Activated naive CD8-positive, alpha-beta T cell treated with anti-CD3 and anti-CD28 coated beads for 36 hours (primary cell): ENCODE measurements at places on chromosomes 7 and 10. TPM values are rescaled to one million over a fixed set of nuclear protein-coding genes. Genes with fewer than 3 reads are reported as not detected.

DNA sequence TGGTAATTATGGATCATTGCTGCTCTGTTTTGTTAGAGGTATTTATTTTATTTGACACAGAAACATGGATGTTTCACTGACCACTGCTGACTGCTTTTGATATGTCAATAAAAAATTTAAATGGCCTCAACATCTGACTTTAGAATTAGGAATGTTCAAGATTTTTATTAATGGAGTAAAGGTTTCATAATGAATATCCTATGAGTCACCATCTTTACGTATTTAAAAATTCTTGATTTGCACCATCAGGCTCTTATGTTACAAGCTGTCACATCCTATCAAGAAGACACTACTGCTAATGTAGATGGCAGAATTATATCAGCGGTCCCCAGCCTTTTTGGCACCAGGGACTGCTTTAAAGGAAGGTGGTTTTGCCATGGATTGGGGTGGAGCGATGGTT lies 578.7 kb upstream of the NRP1 start:
- no peaks in the 10 kb centered on the region for H3K4me1 ChIP-seq
- peaks cover 16% of the 10 kb centered on the region for H3K27me3 ChIP-seq
- no peak for DNase-seq
- no peaks in the 10 kb centered on the region for H3K36me3 ChIP-seq

GRCh38 chr10:121313119-121313875 lies 284.9 kb downstream of the FGFR2 start:
- H3K36me3 ChIP-seq: no peaks in the 10 kb centered on the region
- peaks cover 8% of the 10 kb centered on the region for H3K27me3 ChIP-seq
- no peak for DNase-seq
- H3K27ac ChIP-seq: no peak overlapping the region
- H3K4me1 ChIP-seq: no peaks in the 10 kb centered on the region
- H3K4me3 ChIP-seq: no peak overlapping the region

GRCh38 chr7:105003275-105003674 lies 10.7 kb upstream of the KMT2E start:
- peak overlapping the region; percentile 61 for H3K4me3 ChIP-seq
- peak; percentile 20 for DNase-seq
- peak overlapping the region; percentile 80 for H3K27ac ChIP-seq
- no peaks in the 10 kb centered on the region for H3K27me3 ChIP-seq

GRCh38 chr7:138276891-138277290 lies 183.2 kb upstream of the TRIM24 start:
- no peaks in the 10 kb centered on the region for H3K4me1 ChIP-seq
- no peak overlapping the region for H3K27ac ChIP-seq
- H3K36me3 ChIP-seq: no peaks in the 10 kb centered on the region
- DNase-seq: no peak

DNA sequence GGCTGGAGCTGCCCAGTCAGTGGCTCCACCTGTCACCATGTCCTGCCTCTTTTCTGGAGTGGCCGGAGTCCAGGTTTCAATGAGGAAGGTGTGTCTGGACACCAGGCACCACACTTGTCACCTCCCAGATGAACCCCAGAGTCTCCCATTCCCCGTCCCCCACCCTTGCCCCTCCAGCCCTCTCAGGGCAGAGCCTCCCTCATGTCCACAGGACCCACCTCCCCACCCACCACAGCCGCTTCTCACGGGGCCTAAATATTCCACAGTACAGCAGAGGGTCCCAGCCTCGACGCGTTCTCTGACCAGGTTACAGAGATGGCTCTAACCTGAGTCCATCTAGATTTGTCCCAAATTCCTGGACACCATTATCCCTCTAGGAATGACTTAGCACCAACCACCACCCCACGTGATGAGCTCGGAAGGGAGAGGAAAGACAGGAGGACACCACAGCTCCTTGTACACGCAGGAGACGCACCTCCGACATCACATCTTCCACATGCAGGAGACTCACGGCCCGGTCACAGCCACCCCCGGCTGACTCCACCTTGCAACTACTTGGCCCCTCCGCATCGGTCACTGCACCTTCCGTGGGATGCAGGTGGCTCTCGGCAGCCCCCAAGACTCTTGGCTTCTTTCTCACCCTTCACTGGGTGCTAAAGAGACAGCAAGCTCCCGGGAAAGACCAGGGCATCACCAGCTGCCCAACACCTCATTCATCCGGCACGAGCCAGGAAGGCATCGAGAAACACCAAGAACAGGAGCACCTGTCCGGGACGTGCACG lies 560.2 kb downstream of the DNAJB6 start:
- H3K4me3 ChIP-seq: no peak overlapping the region
- no peak for DNase-seq
- H3K27me3 ChIP-seq: no peaks in the 10 kb centered on the region
- no peaks in the 10 kb centered on the region for H3K36me3 ChIP-seq
- no peaks in the 10 kb centered on the region for H3K4me1 ChIP-seq

- no peaks in the 10 kb centered on the region for H3K4me1 ChIP-seq
- H3K4me3 ChIP-seq: no peak overlapping the region
- no peaks in the 10 kb centered on the region for H3K36me3 ChIP-seq
- DNase-seq: no peak
Measured at GRCh38 chr10:107577221-107577620, 412.7 kb upstream of the SORCS1 start.

DNA sequence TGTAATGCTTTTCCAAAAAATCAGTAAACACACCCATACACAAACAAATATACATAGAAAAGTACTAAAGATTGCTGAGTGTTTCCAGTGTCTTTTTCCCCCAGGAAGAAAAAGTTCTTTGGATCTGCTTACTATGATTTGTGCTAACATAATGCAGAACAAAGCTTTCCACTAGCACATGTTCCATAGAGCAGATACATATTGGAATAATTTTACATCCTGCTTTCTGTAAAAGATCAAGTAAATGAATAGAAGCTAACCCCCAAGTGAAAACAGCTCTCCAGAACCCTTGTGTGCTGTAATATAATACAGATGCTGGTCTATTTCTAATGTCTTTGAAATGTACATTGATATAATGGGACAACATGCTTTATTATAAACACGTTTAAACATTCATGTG lies 125.5 kb downstream of the PON1 start:
- H3K4me3 ChIP-seq: no peak overlapping the region
- H3K27me3 ChIP-seq: peaks cover 5% of the 10 kb centered on the region
- no peaks in the 10 kb centered on the region for H3K36me3 ChIP-seq
- no peak overlapping the region for H3K27ac ChIP-seq
- no peaks in the 10 kb centered on the region for H3K4me1 ChIP-seq
- no peak for DNase-seq

DNA sequence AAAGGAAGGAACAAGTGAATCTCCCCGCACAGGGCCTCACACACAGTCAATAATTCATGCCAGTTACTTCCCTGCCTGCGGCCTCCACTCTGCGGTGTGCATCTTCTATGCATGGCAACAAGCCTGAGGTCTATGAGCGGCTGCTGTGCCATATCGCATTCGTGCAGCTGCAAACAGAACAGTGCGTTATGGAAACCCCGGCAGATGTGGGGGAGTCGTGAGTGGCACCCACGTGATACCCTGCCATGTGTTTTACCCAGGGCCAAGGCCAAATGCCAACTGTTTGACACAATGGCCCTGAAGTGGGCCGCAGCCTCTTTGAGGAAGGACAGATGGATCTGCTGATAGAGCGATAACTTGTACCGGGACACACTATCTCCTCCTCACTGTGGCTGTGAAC lies 13.4 kb downstream of the TNS3 start:
- H3K27ac ChIP-seq: no peak overlapping the region
- H3K4me3 ChIP-seq: no peak overlapping the region
- no peak for DNase-seq
- peaks cover 3% of the 10 kb centered on the region for H3K4me1 ChIP-seq

DNA sequence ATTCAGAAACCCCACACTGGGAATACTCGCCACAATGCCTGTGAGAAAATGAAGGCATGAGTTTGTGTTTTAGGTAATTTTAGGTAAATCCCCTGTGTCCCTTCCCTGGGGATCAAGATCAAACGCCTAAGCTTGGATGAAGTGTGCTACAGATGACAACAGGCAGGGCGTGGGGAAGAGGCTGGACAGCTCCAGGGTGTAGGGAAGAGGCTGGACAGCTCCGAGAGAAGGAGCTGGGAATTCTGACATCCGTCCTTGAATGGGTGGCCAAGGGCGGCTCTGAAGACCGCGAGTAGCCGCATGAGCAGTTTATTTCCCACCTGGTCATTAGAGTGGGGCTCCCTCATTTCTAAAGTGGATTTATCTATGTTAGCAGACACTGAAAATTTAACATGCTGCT lies 109.7 kb downstream of the RAMP3 start:
- peak overlapping the region; percentile 35 for H3K27ac ChIP-seq
- H3K27me3 ChIP-seq: peaks cover 29% of the 10 kb centered on the region
- no peak overlapping the region for H3K4me3 ChIP-seq
- no peak for DNase-seq
- H3K4me1 ChIP-seq: no peaks in the 10 kb centered on the region
- H3K36me3 ChIP-seq: no peaks in the 10 kb centered on the region

- no peak overlapping the region for H3K27ac ChIP-seq
- H3K4me3 ChIP-seq: no peak overlapping the region
- H3K36me3 ChIP-seq: no peaks in the 10 kb centered on the region
- no peaks in the 10 kb centered on the region for H3K4me1 ChIP-seq
- no peaks in the 10 kb centered on the region for H3K27me3 ChIP-seq
Measured at GRCh38 chr7:142566271-142566670, 183.0 kb upstream of the PRSS1 start.

- no peaks in the 10 kb centered on the region for H3K27me3 ChIP-seq
- no peaks in the 10 kb centered on the region for H3K36me3 ChIP-seq
- H3K4me3 ChIP-seq: no peak overlapping the region
- H3K4me1 ChIP-seq: no peaks in the 10 kb centered on the region
Measured at GRCh38 chr7:125246706-125247105, 317.1 kb upstream of the POT1 start.

- no peak overlapping the region for H3K27ac ChIP-seq
- no peak overlapping the region for H3K4me3 ChIP-seq
- H3K36me3 ChIP-seq: no peaks in the 10 kb centered on the region
- H3K4me1 ChIP-seq: peaks cover 35% of the 10 kb centered on the region
- H3K27me3 ChIP-seq: no peaks in the 10 kb centered on the region
Measured at GRCh38 chr7:132490474-132490873, 85.8 kb downstream of the PLXNA4 start.

- no peak for DNase-seq
- H3K27ac ChIP-seq: no peak overlapping the region
- H3K4me3 ChIP-seq: no peak overlapping the region
- H3K36me3 ChIP-seq: no peaks in the 10 kb centered on the region
Measured at GRCh38 chr10:124041675-124042445, 51.5 kb downstream of the CHST15 start.

DNA sequence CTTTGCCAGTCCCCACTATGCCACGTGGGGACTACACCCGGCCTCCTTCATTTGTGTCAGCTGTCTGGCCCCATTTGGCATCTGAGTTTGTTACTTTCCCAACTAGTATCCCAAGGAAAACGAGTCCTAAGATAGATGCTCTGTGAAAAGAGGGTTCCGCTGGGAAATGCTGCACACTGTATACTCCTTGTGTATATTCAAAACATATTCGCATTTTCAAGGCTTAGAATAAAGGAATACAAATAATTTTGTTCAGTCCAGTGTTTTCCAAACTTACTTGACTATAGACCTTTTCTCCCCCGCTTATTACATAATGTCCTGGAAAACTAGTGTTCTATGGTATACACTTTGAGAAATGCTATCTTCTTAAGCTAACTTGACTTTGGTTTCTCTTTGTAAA lies 167.8 kb upstream of the IMMP2L start:
- no peaks in the 10 kb centered on the region for H3K27me3 ChIP-seq
- H3K4me3 ChIP-seq: no peak overlapping the region
- DNase-seq: no peak
- no peaks in the 10 kb centered on the region for H3K4me1 ChIP-seq

- H3K4me3 ChIP-seq: no peak overlapping the region
- no peak for DNase-seq
- peaks cover 2% of the 10 kb centered on the region for H3K4me1 ChIP-seq
- no peaks in the 10 kb centered on the region for H3K36me3 ChIP-seq
- H3K27ac ChIP-seq: no peak overlapping the region
Measured at GRCh38 chr10:91127341-91128082, 93.0 kb upstream of the PCGF5 start.

DNA sequence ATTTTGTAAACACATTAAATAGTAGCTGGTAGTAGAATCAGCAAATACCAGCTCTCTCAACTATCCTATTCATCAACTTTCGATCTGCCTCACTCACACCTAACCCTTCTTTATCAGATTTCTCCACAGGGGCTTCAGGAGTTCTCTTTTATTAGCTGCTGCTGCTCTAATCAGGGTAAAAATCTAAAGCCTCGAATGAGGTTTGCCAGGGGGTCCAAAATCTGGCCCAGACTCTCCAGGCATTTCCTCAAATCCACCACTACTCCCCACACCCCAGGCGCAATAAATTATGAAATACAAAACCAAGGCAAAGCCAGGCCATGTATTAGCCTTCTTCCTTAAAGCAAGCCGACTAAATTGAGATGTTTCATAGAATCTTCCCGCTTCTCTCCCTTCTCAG lies 2.3 kb downstream of the RNF216 start:
- DNase-seq: no peak
- H3K4me3 ChIP-seq: peak overlapping the region; percentile 22
- H3K4me1 ChIP-seq: peaks cover 45% of the 10 kb centered on the region
- peaks cover 26% of the 10 kb centered on the region for H3K36me3 ChIP-seq
- H3K27ac ChIP-seq: no peak overlapping the region

GRCh38 chr7:158264881-158265742 lies 322.5 kb downstream of the PTPRN2 start:
- H3K4me3 ChIP-seq: no peak overlapping the region
- H3K27me3 ChIP-seq: no peaks in the 10 kb centered on the region
- no peaks in the 10 kb centered on the region for H3K36me3 ChIP-seq
- H3K27ac ChIP-seq: no peak overlapping the region
- no peak for DNase-seq

GRCh38 chr10:133381036-133381435 lies 2.0 kb downstream of the PAOX start:
- H3K36me3 ChIP-seq: no peaks in the 10 kb centered on the region
- peaks cover 2% of the 10 kb centered on the region for H3K4me1 ChIP-seq
- DNase-seq: no peak
- no peaks in the 10 kb centered on the region for H3K27me3 ChIP-seq
- no peak overlapping the region for H3K27ac ChIP-seq
- H3K4me3 ChIP-seq: no peak overlapping the region

The STAG3 gene
- 21.4 TPM for total RNA-seq

The ZNF273 gene
- 9.8 TPM for total RNA-seq

The COL26A1 gene
- not detected for total RNA-seq

The CLEC2L gene
- total RNA-seq: not detected

The PLXDC2 gene
- not detected for total RNA-seq

The ACBD7 gene
- 1.3 TPM for total RNA-seq

The PON3 gene
- 0.32 TPM for total RNA-seq

The BBS9 gene
- total RNA-seq: 5.9 TPM

The COBL gene
- not detected for total RNA-seq

The SPOCK2 gene
- total RNA-seq: 136 TPM

The CYP2E1 gene
- total RNA-seq: not detected

The HMX3 gene
- total RNA-seq: 0.19 TPM

The ATOH7 gene
- total RNA-seq: not detected
